ENCODE measurements at places on chromosomes 6 and 20.

GRCh38 chr6:168525114-168525513 is 84.1 kb downstream of the SMOC2 start:
- DNase-seq, result no peak

- DNase-seq, result no peak
Observed at GRCh38 chr20:25280574-25281535, 33.0 kb downstream of the PYGB start.

GRCh38 chr20:41057999-41058673 is 29.5 kb downstream of the TOP1 start:
- no peak for DNase-seq

- DNase-seq, result no peak
Observed at GRCh38 chr6:165880686-165881085, 217.6 kb upstream of the PDE10A start.

- DNase-seq, result no peak
Observed at GRCh38 chr6:111565326-111566221, 40.1 kb downstream of the TRAF3IP2 start.

GRCh38 chr6:104784884-104785283 is 74.8 kb downstream of the HACE1 start:
- DNase-seq, result no peak

DNA sequence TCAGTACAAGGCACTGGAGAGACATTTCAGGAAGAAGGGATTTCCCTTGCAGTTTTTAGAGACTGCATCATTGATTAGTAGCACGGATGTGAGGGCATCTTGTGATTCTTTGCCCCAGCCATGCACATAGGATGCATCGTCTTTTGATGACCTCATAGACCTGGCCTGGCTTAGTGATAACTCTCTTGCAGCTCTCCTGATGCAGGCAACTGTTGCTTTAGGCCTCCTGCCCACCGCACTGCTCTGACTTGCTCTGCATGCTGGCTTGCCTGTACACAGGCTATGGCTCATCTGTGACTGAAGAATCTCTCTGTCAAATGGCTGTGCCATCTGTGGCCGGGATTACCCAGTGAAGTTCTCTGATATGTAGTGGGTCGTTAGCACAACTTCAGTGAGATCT is 207.7 kb upstream of the PTCHD4 start:
- DNase-seq, result no peak

- no peak for DNase-seq
Observed at GRCh38 chr20:4713401-4713800, 8.3 kb upstream of the PRND start.

GRCh38 chr6:3765415-3765814 is 13.9 kb upstream of the PXDC1 start:
- DNase-seq, result no peak

DNA sequence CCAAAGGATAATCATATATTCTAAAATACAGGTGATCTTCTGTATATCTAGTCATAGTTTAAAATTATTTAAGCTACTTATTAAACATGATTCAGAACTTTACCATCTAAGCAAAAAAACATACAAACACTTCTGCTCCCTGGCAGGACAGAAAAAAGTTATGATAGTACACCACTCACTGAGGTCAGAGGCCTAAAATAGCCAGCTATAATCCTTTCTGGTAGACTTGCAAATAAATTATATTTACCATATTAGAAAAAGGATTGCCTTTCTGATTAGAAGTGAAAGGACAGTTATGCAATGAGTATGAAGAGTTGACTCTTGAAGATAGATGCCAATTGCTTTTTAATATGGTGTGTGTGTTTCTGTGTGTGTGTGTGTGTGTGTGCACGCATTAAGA is 207.4 kb downstream of the BMP2 start:
- DNase-seq, result no peak

All from stimulated activated CD4-positive, alpha-beta T cell treated with anti-CD3 and anti-CD28 coated beads, Interleukin-1b, Interleukin-23, amount 100 ng/mL, for 4 hours (primary cell).